ENCODE measurements at places on chromosomes 7 and 10. TPM values are rescaled to one million over a fixed set of nuclear protein-coding genes. Genes with fewer than 3 reads are reported as not detected.
A peak's percentile ranks its signal among the peaks of the same experiment; 100 is the strongest.

DNA sequence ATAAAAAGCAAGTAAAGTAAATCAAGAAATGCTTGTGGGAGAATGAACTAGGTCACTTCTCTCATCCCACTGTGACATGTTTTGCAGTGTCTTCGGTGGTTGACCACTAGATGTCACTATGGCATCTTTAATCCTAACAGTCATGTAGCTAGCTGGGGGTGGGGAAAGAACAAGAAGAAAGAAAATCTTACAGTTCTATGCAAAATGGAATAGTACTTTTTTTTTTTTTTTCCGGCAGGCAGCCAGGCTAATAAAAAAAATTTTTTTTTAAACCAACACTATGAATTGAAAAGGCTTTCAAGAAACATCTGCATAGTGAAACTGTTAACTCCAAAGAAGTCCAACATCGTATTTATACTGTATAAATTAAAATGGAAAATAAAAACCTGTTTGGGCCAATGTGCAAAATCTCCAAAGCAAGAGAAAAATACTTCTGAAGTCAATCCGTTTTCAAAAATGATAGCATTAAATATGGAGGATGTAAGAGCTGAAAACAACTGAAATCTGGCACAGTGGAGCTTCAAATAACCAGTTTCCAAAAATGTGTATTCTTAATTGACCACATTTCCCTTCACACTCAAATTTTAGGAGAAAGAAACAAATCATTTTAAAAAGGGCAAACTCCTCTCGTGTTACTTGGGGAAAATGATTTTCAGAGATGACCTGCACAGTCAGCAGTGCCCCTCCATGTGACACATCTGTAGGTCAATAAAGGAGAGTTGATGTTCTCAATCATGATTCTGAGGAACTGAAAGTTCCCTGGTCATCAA, 38.5 kb downstream of the CDK1 start:
- H3K36me3 ChIP-seq, result no peaks in the 10 kb centered on the region
- no peak overlapping the region for H3K27ac ChIP-seq

- H3K36me3 ChIP-seq, result no peaks in the 10 kb centered on the region
- no peak overlapping the region for H3K4me3 ChIP-seq
- H3K4me1 ChIP-seq, result no peaks in the 10 kb centered on the region
Measured at GRCh38 chr7:86320889-86321288, 322.8 kb upstream of the GRM3 start.

- no peak overlapping the region for H3K27ac ChIP-seq
- no peaks in the 10 kb centered on the region for H3K36me3 ChIP-seq
- peaks cover 5% of the 10 kb centered on the region for H3K4me1 ChIP-seq
- no peak for DNase-seq
Measured at GRCh38 chr7:44094365-44094764, 9.8 kb upstream of the AEBP1 start.

BHLHA15 gene
- not detected for total RNA-seq

GRCh38 chr7:116173051-116174028, 37.0 kb upstream of the TES start:
- no peak overlapping the region for H3K27ac ChIP-seq
- H3K36me3 ChIP-seq, result no peaks in the 10 kb centered on the region
- H3K4me3 ChIP-seq, result no peak overlapping the region
- peak; percentile 77 for DNase-seq
- H3K27me3 ChIP-seq, result peaks cover 11% of the 10 kb centered on the region
- no peaks in the 10 kb centered on the region for H3K4me1 ChIP-seq

Measured in CD4-positive, CD25-positive, alpha-beta regulatory T cell (primary cell).